HEK293T (cell line): ENCODE measurements at places on chromosomes 3 and 15.
A peak's percentile ranks its signal among the peaks of the same experiment; 100 is the strongest.

DNA sequence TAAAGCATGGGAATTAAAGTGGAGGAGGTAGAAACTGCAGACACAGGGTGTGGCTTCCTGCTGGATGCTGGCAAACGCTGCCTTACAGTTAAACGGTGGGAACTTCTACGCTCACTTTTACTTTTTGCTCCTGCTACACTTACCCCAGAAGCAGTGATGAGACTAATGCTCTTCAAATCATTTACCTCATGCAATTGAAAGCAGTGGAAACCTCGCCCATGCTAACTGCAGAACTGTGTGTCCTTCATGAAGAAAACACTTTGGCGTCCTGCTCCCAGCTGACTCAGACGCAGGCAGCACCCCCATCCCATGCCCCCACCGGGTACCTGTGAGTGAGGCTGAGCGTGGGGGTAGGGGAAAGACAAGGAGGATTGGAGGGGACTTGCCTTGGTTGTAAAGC lies 31.8 kb downstream of the UPK1B start:
- DNase-seq: no peak

DNA sequence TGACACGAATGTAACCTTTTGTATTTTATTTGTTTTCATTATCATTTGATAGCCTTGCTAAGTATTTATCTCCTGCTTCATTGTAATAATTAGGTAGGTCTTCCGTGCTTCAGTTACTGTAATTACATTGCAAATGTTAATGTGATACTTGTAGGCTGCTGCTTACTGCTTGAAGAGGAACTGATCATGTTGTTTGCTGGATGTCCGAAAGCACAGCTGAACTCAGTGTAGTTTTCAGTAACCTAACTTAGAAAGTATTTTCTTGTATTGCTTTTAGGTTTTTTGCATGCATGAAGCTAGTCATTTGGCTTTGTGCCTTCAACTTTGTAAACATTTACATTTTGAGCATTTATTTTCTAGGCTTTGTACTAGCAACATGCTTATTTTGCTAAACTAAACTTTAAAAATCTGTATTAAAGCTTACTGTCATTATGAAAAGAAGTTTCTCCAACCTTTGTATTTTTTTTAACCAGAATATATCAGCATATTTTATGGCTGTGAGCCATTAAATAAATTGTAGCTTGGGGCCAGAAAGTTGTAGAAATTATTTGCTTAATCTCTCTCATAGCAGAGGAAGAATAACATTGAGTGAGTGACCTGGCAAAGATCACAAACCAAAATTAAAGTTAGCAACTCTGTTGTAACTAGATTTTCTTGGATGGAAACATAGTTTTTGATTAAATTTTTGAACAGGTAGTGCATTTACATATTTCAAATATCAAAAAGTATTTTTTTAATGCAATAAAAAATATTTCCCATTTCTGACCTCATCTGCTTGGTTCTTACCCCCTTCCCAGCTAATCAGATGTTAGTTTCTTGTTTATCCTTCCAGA lies 30.7 kb downstream of the SACM1L start:
- DNase-seq: no peak

DNA sequence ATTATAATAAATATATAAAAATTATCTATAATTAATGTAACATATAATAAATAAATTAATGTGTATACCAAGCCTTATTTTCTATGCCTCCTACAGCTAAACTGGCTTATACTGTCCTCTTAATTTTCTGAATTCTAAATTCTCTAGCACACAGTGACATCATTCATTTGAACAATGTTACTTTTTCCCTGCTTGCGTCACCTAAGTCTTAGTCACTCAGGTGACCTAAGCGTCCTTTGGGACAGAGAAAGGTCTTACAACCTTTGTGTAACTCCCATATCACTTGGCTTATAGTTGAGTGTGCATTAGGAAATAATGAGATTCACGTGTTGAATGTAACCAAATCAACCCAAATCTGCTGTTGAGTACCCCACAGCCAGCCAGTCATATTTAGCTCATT lies 48.5 kb upstream of the KCNMB2 start:
- DNase-seq: no peak

DNA sequence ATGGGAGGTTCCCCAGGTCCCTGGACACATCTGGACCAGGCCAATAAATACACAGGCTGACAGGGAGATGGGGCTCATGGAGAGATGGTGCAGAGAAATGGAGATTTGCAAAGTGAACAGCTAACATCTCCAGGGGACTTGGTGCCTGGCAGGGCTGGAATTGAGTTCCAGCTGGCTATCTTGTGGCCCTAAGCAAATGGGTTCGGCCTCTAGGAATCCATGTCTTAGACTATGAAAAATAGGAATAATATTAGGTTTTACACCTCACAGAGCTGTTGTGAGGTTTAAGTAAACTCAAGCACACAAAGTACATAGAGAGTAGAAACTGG lies 82.9 kb upstream of the SPATA12 start:
- no peak for DNase-seq

- DNase-seq: peak; percentile 38
Measured at GRCh38 chr3:125322166-125322565, 53.0 kb downstream of the ZNF148 start.
